ENCODE measurements at places on chromosomes 12 and 14.

- DNase-seq: no peak
Observed at GRCh38 chr14:55752580-55753390, 172.8 kb downstream of the KTN1 start.

GRCh38 chr14:104968153-104968527 is 10.0 kb downstream of the AHNAK2 start:
- no peak for DNase-seq

- DNase-seq: no peak
Observed at GRCh38 chr12:109685574-109686447, 27.8 kb upstream of the FAM222A start.

- no peak for DNase-seq
Observed at GRCh38 chr14:68084256-68084655, 264.7 kb downstream of the RAD51B start.

- DNase-seq: no peak
Observed at GRCh38 chr12:25701290-25701689, 148.2 kb upstream of the LMNTD1 start.

DNA sequence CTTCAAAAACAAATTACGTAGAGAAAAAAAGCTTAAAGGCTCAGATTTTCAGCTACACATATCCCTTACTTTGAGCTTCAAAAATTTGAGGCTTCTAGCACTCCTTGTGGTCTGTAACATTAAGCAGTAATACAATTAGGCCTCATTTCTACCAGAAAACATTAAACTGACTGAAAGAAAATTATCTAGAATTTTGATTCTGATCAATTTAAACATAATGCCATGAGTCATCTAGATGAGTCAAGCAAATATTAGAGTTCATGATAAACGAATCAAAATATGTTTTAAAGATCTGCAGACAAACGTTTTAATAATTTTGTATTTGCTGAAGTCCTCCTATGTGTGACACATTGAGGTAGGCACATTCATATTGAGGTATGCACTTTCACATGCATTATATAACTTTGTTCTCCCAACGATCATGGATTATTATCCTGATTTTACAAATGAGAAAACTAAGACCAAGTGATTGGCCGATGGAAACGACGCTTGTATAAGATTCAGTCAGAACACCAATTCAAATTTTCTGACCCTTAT is 4.3 kb downstream of the OSBPL8 start:
- no peak for DNase-seq

DNA sequence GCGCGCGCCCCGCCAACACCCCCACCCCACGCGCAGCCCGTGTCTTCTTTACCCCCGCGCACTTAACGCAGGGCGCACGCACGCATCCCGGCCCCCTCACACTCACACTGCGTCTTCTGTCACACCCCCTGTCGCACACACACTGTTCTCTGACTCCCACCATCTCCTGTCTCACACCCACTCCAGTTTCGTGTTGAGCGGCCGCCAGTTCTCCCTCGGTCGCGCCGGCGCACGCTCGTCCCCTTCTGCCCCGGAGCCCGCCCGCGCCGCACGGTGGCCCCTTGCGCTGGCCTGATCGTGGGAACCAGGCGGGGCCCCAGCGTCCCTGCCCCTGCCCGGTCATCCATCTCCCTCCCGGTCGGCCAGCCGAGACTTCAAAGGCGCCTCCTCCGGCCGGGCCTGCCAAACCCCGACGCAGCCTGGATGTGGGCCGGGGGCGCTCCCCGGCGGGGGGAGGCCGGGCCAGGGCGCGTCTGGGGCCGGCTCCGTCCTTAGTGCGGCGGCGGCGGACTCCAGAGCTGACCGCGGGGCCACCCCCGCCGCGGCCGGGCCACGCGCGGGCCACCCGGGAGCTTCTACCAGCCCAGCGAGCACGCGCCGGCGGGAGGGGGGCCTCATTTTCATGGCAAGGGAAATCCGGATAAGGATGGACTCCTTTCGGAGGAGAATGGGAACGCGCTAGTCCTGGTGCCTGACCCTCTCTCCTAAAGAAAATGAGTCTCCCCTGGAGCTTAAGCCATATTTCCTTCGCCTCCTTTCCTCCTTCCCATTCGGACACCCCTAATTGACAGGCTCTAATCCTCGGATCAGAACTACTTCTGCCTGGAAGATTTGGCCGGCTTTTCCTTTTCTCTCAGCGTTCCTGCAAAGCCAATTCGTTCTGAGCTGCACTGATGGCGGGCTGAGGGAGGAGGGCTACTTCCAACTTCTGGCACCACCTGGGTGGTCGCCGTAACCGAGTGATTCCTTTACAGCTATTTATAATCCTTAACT is 82.0 kb upstream of the HMGA2 start:
- no peak for DNase-seq

GRCh38 chr12:97763113-97763512 is 300.5 kb downstream of the RMST start:
- DNase-seq: no peak

DNA sequence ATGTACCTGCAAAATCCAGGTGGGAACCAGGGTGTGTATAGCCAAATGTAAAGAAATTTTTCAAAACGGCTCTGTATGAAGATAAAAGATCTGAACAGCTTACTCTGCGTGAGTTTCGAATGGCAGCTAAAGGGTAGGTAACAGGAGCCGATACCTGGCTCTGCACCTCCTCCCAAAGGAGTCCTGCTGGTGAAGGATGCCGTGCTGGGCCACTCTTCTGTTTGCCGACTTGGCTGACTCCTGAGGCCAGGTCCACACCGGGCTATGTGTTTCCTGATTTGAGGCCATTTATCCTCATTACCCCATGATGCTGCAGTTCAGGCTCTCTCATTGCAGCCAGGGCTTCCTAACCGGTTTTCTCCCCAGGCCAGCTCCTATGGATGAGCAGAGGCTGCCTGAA is 244.6 kb downstream of the SLC41A2 start:
- no peak for DNase-seq

- DNase-seq: no peak
Observed at GRCh38 chr12:3929875-3930615, 56.8 kb upstream of the PARP11 start.

- DNase-seq: no peak
Observed at GRCh38 chr12:46364777-46365580, 7.6 kb downstream of the SLC38A2 start.

DNA sequence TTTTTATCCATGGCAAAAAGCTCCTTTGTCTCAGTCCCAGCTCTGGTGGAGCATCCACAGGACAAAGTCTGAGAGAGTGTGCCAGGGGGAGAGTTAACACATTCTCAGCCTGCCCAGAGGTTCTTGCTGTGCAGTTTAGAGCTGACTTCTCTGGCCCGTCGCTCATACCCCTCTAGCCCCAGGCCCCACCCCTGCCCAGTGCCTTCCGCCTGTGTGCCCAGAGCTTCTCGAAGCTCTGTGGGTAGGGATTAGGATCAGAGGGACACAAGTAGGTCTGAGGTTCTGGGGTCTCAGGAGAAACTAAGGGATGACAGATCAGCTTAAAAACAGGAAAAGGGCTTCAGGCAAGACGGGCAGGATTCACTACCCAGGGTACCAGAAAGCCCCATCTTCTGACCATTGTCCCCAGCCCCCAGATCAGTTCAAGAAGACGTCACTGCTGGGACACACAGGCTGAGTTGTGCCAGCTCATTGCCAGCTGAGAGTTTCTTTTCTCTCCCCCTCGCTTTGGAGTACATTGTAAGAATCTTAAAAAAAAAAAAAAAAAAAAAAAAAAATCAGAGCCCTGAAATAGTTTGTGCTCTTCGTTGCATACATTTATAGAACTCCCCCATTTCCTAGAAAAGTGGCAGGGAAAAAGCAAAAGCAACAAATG is 127.0 kb downstream of the GCH1 start:
- no peak for DNase-seq

- no peak for DNase-seq
Observed at GRCh38 chr12:89484470-89484869, 40.1 kb downstream of the GALNT4 start.

DNA sequence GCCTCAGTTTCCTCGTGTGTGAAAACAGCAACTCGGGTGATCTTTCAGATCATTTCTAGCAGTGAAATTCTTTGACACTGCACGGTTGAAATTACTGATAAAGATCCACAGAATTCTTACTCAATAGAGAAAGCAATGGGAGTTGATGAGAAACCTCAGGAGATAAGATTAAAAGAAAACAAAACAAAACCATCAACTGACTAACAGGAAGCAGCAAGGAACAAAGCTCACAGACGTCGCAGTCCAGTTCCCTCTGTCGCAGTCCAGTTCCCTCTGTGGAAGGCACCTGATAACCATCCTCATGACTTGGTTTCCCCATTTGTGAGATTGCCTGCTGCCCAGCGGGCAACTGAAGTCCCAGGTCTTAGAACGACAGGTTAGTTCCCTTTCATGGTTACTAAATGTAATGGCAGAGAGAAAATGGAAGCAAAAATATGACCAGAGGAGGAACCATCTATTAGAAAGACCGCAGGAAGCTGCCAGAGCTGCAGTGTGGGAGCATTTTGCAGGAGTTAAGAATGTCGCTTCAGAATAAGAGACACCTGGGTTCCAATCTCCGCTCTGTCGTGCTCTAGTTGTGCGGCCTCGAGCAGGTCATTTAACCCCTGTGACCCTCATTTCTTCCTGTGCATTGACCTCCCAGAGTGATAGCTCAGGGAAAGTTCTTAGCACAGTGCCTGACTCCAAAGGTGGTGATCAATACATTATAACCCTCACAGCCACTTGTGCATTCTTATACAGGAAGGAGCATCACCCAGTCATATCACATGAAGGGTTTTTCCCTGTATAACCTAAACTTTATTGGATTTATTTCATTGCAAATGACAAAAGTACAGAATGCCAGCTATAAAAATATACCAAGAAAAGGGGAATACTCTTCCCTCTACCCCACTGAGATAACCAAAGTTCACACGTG is 5.1 kb upstream of the MED13L start:
- no peak for DNase-seq

- DNase-seq: no peak
Observed at GRCh38 chr14:56135001-56135400, 16.8 kb downstream of the PELI2 start.

- DNase-seq: no peak
Observed at GRCh38 chr12:26768611-26769603, 64.1 kb downstream of the ITPR2 start.

DNA sequence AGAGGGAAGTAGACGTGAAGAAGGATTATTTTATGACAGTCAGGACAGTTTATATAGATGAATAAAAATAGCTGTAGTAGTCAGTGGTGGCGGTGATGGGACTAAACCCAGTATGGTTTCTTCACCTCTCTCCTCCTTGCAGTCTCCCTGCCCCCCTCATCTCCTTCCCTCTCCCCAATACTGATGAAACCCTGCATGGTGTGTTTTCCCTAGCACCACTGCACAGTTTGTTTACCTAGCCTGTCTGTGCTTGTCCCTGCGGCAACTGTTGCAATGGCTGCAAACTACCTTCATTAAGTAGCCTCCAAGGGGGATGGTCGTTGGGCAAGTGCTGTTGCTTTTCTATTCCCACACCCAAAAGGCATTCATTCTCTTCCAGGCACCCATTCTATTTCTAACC is 14.7 kb downstream of the PCBP2 start:
- no peak for DNase-seq

GRCh38 chr12:44162961-44163360 is 327.1 kb downstream of the TMEM117 start:
- no peak for DNase-seq

GRCh38 chr14:37610945-37611523 is 15.6 kb downstream of the TTC6 start:
- DNase-seq: no peak
